ENCODE measurements at places on chromosomes 12 and 14.
A peak's percentile ranks its signal among the peaks of the same experiment; 100 is the strongest.

DNA sequence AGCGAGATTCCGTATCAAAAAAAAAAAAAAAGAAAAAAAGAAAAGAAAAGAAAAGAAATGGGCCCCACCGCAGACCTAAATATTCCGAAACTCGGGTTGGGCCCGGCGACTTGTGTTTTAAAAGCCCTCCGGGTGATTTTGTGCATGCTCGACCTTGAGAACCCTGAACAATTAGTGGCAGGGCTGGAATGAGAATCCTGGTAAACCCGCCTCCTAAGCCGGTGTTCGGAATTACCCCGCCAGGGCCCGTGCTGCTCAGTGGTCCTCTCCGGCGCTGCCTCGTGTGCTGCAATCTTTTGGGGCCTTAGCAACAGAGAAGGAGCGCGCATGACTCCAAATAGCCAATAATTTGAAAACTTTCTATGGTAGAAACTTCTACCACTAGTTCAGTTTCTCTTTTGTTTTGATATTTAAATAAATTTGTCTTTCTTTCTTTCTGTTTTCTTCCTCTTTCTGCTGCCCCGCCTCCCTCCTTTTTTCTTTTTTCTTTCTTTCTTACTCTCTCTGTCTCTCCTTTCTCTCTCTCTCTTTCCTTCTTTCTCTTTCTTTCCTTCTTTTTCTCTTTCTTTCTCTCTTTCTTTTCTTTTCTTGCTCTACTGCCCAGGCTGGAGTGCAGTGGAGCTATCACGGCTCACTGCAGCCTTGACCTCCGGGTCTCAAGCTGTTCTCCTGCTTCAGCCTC is 1.5 kb upstream of the GALNT6 start:
- no peak for DNase-seq

GRCh38 chr12:96414637-96415036 is 14.4 kb upstream of the CDK17 start:
- DNase-seq = no peak

DNA sequence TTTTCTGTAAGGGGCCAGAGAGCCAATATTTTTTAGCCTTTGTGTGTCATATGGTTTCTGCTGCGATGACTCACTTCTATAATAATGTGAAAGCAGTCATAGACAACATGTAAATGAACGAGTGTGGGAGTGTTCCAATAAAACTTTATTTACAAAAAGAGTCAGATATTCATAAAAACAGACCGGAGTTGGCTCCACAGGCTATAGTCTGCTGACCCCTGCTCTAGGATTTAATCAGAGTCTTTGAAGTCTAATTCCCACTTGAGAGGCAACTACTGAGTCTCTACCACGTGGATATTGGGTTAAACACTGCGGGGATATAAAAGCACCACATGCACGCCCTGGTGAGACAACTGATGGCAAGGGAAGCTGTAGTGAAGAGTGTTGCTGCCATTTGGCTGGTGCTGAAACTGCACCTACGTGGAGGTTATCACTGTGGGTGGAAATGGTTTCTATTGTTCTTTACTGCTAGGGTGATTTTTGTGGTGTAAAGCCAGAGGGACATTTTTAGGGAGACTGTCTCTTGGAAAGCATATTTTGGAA is 3.6 kb upstream of the NINJ2 start:
- DNase-seq = no peak

DNA sequence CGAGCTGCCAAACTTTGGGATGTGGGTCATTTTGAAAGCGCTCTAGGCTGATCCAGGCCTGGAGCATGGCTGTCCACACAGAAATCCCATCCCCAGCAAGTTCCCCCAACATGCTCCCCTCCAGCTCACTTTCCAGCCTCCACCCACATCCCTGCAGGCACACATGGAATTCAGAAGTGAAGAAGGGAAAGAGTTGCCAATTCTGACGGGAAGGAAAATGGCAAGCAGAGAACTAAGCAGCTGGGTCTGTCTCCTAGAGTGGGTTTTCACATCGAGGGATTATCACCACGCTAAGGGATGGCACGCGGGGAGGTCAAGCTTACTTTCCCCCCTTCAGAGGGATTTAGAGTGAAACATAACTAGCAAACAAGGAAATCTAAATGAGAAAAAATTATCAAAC is 142.3 kb downstream of the RIMBP2 start:
- DNase-seq = no peak

DNA sequence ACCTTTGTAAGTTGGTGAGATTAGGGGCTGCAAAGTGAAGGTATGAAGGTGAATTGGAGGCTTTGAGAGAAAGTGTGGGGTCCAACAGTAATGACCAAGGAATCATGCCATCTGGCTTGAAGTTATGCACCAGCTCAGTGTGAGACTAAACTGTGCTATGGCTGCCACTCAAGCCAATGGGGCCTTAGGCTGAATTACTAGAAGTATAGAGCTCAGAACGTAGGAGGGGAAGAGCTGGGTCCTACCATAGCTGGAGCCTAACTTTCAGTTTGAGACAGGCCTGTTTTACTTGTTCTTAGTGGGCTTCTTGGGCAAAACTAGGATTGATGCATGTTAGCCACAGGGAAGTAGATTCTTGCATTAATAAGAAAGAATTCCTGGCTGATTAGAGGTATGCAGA is 194.0 kb downstream of the TSPAN9 start:
- no peak for DNase-seq

GRCh38 chr14:69133206-69134125 is 19.5 kb downstream of the DCAF5 start:
- no peak for DNase-seq

DNA sequence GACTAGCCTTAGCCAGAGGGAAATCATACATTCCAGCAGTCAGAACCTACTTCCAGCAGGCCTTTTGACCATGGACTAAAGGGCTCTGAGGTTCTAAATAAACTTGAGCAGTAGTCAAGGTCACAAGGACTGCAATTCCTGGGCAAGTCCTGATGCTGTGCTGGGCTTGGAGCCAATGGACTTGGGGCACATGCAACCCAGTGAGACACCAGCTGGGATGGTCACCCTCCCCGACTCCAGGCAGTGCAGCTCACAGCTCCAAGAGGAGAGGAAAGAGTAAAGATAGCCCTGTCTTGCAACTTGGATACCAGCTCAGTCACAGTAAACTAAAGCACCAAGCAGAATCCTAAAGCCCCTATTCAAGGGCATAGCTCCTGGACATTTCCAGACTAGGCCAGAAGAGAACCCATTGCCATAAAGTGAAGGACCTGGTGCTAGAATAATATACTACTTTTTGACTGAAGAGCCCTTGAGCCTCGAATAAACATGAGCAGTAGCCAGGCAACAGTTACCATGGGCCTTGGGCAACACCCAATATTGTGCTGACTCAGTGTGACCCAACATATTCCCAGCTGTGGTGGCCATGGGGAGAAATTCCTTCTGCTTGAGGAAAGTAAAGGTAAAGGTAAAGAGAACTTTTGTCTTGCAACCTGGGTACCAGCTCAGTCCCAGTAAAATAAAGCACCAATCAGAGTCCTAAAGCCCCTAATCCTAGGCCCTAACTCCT is 226.2 kb upstream of the CLEC14A start:
- DNase-seq = no peak

DNA sequence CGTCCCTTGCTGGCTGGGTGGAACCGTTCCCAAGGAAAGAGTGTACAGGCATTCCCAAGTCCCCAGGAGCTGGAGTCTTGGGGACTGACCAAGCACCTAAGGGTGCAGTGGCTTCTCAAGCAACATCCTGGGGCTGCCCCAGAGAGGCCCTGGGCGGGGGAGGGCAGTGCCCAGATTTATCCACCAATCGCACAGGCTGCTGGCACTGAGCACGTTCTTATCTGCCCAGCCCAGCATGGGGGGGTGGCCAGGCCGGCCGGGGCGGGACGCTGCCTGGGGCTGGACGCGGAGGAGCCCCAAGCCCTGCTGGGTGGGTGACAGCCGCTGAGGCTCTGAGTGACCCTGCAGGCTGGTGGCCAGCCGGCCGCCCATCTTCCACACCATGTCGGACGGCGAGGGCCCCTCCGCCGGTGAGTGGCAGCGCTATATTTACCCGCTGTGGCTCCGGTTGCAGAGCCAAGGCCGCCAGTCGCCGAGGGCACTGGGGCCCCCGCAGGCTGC is 53.4 kb downstream of the CYP46A1 start:
- no peak for DNase-seq

- DNase-seq = no peak
These were observed 6.0 kb downstream of the TEDC1 start for GRCh38 chr14:105496831-105497591.

- DNase-seq = no peak
These were observed 217.1 kb downstream of the EXOC5 start for GRCh38 chr14:57051633-57052032.

GRCh38 chr12:3604748-3605586 is 114.0 kb downstream of the PRMT8 start:
- DNase-seq = no peak

GRCh38 chr12:65324551-65324950 is 46.1 kb downstream of the MSRB3 start:
- DNase-seq = no peak

DNA sequence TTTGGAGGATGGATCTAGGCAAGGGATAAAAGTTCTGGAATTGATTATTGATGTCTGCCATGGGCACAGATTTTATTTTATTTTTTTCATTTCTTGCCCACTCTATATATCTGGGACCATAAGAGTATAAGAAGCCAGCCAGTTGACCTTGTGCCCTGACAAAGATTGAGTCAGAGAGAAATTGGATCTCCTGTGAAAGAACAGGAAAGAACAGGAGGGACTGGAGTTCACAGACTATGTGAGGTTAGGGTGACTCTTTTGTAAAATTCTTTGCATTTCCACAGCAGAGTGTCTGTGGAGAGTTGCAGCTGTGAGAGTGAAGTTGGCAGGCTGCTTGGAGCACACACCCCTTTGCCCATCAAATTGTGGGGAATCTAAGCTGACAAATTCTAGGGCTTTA is 358.4 kb upstream of the TBX3 start:
- no peak for DNase-seq

DNA sequence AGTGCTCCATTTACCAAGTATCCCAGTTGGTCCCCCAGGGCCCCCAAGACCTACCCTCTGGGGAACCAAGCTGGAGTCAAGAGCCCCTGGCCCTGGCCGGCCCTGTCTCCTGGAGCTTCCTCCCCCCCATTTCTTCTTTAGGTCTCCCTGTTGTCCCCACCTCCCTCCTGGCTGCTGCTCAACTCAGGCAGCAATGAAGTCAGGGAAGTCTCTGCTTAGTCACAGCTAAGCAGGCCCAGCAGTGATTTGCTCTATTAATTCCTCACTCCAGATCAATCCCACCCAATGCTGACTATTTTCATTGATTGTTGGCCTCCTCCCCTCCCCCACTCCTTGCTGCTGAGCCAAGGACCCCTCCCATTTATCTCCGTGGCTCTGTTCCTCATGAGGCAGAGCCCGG is 28.3 kb downstream of the VSX2 start:
- no peak for DNase-seq

GRCh38 chr14:104140463-104141331 is 2.3 kb downstream of the KIF26A start:
- no peak for DNase-seq

- DNase-seq = no peak
These were observed 85.0 kb upstream of the SEL1L start for GRCh38 chr14:81618695-81619094.

GRCh38 chr12:100017056-100017455 is 32.3 kb upstream of the ANKS1B start:
- peak; percentile 5 for DNase-seq

- DNase-seq = no peak
These were observed 21.9 kb downstream of the TDP1 start for GRCh38 chr14:89977668-89978067.

DNA sequence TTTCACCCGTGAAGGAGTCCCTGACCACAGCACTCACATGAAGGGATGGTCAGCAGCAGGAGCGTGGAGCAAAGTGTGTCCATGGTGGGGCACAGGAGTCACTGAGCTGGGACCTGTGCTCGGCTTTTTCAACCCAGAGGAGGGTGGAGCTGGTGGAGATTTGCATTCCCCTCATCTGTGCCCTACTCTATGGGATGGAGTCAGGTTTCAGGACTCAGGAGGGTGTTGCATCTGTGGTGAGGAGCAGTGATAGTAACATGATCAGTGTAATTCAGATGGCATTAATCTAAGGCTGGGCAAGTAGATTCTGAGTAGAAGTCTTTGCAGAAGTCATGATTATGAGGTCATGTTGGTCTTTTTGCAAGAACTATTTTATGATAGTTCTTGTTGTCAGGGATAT is 511.9 kb downstream of the TMEM121 start:
- no peak for DNase-seq

DNA sequence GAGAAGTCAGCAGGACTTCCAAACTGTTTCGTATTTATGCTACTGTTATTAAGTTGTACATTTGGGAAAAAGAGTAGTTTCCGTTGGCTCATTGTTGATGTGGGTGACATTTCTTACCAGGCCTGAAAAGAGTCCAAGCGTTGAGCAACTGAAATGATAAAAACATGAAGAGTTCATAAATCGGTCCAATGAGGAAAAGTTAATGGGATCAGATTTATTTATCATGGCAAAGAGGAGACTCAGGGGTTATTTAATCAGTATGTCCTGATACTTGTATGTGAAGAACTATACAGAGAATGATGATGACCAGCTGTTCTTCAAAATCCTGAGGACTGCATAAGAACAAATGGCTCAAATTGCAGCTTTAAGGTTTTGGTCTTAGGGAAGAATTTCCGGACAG is 7.7 kb downstream of the VRK1 start:
- no peak for DNase-seq

- DNase-seq = no peak
These were observed 56.3 kb downstream of the SPPL3 start for GRCh38 chr12:120847814-120848213.

DNA sequence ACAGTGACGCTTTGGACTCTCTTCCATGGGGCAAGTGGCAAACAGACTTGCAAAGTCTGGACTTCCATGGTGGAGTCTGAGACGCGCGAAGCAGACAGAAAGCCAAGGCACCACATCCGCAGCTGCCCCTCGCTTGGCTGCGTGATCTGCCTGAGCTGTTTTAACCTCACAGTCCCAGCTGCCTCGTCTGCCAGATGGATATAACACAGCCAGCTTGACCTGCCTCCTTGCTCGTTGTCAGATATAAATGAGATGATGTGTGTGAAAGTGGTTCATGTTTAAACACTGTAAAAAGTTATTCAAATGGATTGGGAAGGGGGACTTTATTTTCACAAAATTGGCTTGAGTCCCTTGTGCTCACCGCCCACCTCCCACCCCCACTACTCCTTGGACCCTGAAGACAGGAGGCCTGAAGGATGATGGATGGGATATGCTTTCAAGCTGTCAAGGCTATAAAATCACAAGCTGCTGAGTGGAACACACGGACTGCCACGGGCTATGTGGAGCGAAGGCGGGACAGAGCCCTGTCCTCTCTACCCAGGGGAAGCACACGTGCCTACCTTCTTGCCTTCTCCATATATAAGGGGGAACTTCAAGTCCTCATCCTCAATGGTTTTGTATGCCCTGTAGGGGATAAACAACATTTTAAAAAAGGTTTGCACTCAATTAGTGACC is 226.9 kb downstream of the MON2 start:
- no peak for DNase-seq

GRCh38 chr14:30297876-30298795 is 260.8 kb upstream of the G2E3 start:
- DNase-seq = no peak

DNA sequence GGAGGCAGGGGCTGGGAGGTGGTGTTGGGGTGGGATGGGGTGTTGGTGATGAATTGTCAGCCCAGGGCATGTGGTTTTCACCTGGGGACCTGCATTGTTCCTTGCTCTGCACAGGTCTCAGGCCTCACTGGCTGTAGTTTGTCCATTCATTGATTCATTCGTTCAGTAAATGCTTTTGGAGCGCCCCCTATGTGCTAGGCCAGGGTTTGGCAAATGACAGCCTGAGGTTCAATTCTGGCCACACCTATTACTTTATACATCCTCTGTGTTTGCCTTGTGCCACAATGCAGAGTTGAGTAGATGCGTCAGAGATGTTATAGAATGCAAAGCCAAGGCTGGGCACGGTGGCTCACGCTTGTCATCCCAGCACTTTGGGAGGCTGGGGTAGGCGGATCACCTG is 4.7 kb downstream of the ADCK1 start:
- no peak for DNase-seq

GRCh38 chr14:52314595-52315354 is 663 bp downstream of the PTGER2 start:
- no peak for DNase-seq

All from HS-27A (cell line).